ENCODE measurements at places on chromosomes 5 and 9.

DNA sequence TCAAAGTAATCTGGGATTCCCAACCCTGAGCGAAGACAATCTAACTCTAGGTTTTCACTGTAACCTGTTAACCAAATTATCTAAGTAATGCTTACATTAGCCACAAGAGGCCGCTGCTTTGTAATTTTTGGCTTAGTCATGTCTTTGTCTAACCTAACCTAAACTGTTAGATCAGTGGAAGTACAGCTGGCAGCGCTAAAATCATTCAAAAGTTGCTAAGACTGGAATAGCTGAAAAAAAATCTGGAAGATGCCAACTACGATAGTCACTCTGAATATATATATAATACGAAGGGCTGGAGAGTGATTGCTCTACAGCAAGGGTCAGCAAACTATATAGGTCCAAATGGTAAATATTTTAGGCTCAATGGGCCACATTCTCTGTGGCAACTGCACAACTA lies 60.2 kb downstream of the FBXO38 start:
- no peak for DNase-seq

DNA sequence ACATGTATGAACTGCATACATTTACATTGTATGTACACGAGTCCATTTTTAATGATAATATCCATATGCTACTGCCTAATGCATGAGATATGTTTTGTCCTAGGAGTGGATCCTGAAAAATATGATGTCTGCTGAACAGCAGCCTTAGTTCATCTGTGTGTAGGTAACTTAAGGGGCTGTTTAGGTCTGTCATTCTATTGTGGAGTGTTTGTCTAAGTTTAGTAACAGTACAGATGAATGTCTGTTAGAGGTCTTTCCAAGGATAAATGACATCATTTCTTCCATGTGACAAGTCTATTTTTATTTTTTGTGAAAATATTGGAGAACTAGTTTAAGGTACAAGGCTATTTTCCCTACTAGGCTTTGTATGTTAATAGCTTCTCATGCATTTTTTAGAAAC lies 22.6 kb upstream of the CCDC112 start:
- no peak for DNase-seq

GRCh38 chr5:83899326-83899970 lies 178.8 kb upstream of the HAPLN1 start:
- no peak for DNase-seq

DNA sequence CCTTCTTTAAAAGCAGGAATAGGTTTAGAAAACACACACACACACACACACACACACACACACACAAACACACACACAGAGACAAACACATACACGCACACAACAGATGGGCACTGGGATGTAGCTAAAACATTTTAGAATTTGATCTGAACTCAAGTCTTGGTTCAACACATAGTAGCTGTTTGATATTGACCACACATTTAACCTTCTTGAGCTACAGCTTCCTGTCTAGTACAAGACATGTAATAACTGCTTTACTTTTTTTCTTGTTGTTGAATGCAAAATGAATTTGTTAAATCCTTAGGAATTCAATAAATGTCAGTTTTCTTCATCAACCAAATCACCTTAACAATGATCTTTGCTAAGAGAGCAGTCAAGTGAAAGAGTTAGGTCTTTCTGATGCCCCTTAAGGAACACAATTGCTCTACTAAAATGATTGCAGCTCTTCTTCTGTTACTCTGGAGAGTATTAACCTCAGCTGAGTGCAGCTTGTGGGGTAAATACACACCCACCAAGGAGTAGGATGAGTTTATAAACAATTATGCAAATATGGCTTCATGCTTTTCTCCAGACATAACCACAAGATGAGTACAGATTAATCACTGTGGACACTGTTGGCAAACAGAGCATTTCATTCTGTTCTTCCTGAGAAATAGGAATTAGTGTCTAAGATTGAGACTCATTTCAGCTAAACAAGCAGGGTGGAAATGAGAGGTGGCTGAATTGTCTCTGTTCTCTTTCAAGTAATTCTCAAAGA lies 302.9 kb upstream of the PAPPA start:
- no peak for DNase-seq

GRCh38 chr5:172166030-172166826 lies 21.8 kb downstream of the STK10 start:
- DNase-seq: no peak
